ENCODE measurements at places on chromosomes 6 and 20.

DNA sequence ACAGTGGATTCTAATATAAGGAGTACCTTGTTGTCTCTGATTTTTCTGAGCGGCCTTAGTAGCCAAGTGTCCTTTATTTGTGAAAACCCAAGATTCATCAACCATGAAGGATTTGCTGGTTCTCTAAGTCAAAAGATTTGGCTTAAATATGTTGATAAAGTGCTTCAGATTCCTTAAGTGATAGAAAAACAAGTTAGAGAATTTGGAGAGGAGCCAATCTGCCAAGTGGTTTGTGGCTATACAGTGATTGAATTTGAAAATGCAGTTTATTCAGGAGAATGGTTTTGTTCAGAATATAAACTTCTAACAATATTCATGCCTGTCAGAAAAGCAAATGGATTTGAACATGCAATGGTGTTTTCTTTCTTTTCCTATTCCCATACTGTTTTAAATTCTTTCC is 54.8 kb downstream of the CAP2 start:
- DNase-seq: no peak

- DNase-seq: no peak
Measured at GRCh38 chr6:82766476-82766875, 299.2 kb downstream of the UBE3D start.

GRCh38 chr20:36572701-36573102 is 695 bp upstream of the TGIF2 start:
- DNase-seq: no peak

DNA sequence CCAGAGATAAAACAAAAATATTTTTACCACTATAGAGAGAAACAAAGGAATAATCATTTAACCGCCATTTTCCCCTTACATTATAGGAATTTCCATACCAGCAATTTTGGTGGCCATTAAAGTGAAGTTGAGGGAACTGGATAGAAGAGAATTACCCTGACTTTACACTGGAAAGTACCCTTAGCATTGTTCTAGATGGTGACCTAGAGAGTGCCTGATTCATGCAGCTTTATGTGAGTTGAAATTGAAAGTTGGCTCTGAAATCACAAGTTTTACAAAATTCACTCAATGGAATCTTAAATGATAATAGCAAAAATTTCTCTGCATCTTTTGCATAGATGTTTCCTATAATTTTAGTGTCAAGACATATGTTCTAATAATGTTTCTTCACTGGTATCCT is 55.7 kb upstream of the PREP start:
- no peak for DNase-seq

GRCh38 chr6:147675281-147675680 is 166.8 kb downstream of the SAMD5 start:
- DNase-seq: no peak

DNA sequence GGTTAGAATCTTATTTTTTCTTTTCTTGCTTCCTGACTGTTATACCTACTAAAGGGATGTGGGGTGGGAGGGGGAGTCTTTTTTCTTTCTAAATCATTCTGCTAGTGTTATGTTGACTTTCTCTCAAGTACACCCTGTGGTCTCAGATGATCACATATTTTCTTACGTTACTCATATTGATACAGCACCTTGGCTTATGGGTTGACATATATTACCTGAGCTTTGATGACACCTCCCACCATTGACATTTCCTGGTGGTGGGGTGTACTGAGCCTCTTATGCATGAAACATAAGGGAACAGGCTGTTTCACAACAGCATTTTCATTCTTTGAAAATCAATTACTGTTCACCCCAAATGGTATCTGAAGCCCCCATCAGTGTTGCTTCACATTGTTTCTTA is 169.8 kb downstream of the MMS22L start:
- DNase-seq: no peak

- DNase-seq: no peak
Measured at GRCh38 chr6:85945459-85946185, 302.9 kb upstream of the SYNCRIP start.

Measured in activated T-cell treated with anti-CD3 and anti-CD28 coated beads, Interleukin-2, amount 50 U/mL, for 24 hours (primary cell).